Activated naive CD4-positive, alpha-beta T cell (primary cell): ENCODE measurements at places on chromosomes 1 and 21.

DNA sequence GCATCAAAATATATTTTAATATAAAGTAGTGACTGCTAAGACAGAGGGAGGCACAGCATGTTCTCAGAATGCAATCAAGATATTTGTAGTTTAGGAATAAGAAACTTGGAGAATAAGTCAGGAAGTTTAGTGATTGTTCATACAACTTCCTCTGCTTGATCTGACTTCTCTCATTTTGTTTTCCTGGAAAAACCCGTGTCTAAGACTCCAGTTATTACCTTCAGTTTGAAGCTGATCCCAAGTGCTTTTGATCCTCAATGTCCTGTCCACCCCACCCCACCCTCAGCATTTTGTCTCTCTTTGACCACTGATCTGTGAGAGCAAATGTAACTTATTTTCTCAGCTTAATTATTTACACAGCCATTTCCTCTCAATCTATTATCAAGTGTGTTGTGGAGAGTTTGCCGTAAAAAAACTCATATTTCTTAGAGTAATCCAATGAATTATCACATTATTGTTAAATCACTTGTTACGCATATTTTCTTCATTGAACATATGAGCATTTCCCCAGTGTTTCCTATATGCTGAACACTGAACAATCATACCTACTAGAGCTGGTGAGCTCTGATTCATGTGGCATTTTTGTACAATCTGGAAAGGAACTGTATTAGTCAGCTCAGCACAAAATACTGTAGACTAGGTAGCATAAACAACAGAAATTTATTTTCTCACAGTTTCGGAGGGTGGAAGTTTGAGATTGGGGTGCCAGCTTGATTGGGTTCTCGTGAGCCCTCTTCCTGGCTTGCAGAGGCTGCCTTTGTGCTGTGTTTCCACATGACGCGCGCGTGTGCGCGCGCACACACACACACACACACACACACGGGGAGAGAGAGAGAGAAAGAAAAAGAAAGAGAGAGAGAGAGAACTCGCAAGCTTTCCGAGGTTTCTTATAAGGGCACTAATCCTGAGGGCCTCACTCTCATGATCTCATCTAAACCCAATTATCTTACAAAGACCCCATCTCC, 65.5 kb upstream of the DPYD start:
- DNase-seq, result no peak

DNA sequence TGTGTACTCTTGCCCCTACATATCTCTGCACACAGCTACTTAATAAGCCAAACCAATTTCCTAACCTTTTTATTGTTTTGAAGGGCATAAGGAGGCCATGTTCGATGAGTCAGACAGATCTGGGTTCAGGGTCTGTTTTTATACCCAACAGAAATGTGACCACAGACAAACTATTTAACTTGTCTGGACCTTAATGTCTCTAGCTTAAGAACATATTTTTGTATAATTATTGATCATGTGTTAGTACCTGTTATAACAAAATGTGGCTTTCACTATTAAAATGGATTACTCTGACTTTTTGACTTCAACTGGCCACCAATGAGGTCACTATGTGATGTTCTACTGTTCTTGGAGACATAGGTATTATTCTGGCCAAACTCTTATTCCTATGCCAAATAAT, 507.8 kb upstream of the USP24 start:
- no peak for DNase-seq

GRCh38 chr1:42504535-42505128, 41.5 kb downstream of the CCDC30 start:
- no peak for DNase-seq

DNA sequence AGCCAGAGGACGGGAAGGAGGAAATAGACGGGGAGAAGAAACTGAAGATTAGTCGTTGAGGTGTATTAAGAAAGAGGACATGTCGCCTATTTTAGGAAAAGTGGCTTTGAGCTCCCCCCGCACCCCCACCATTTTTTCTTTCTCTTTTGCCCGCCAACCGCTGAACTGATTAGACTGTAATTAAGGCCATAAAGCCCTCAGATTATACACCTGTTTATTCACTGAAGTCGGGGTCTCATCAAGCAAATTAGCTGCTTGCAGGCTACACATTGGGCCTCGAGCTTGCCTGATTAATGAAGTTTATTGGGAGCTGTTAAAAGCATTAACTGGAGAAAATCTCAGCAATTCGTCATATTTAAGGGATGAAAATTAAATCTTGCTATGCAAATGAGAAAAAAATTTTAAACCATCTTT, 119.4 kb upstream of the RRP15 start:
- DNase-seq, result no peak

DNA sequence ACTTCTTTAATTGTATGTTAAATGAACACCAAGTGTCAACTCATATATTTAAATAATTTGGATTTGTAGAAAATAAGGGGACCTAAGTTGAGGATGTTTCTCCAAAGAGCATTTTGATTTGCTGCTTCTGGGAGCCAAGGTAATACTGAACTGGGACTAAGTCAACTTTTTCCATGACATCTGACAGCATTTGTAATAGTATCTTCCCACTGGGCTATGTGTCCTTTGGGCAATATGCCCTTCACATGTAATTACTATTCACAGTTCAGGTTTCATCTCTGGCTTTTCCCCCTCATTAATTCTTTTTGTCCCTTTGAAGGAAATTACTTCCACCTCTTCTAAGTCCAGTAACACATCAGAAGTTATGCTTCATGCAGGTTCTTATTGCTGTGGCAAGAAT, 36.7 kb upstream of the HP1BP3 start:
- DNase-seq, result no peak

DNA sequence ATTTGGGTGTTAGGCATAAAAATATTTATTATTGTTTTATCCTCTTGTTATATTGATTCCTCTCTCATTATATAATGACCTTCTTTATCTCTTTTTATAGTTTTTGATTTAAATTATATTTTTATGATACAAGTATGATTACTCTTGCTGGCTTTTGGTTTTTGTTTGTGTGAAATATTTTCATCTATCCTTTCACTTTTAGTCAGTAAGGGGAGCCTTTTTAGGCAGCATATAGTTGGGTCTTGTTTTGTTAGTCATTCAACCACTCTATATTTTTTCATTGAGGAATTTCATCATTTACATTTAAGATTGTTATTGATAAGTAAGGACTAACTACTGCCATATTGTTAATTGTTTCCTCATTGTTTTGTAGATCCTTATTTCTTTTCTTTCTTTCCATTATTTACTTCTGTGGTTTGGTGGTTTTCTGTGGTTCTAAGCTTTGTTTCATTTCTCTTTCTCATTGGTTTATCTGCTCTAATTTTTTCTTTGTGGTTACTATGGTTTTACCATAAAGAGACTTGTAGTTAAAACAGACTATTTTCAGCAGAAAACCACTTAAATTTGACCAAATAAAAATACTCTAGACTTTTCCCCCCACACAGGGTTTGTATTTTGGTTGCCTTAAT, 593.1 kb downstream of the NUF2 start:
- DNase-seq, result no peak

DNA sequence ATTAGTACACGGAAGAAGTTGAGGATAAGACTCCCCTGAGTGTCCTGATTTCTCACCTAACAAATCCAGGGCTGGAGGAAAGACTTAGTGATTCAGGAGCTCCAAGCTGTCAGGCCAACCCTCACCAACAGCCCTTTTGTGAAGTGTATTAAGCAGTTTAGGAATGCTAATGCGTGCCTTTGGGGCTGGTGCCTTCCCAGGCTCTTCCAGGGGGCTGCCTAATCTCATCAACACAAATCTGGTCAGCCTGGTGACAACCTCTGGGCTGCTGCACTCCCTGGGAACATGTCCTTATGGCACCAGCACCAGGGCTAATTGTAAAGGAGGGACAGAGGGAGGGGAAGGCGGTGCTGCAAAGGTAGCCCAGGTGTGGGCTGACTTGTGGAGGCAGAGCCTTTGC, 15.5 kb downstream of the CSMD2 start:
- DNase-seq, result no peak

DNA sequence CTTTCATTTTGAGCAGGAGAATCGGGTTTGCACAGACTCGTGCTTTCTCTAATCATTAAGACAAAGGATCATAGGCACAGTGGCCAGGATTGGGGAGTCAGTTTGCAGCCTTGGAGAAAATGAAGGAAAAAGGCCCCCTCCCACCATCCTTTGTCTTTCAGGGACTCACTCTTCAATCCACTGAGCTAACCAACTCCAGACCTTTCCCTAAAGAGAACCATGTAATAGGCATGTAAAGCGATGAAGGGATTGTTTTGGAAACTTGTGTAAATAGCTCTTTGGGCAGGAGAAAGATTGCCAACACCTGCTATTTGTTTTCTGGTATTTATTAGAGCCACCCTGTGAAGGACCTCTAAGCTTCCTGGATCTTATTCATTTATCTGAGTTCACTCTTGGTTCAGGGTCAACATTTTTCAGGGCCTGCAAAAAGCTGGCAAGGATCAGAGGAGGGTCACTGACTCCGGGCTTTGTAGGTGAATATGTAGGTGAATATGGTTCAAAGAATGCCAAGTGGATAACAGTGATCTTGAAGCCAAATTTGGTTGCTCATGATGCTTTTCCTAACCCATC, 192.6 kb upstream of the FGGY start:
- DNase-seq, result no peak

DNA sequence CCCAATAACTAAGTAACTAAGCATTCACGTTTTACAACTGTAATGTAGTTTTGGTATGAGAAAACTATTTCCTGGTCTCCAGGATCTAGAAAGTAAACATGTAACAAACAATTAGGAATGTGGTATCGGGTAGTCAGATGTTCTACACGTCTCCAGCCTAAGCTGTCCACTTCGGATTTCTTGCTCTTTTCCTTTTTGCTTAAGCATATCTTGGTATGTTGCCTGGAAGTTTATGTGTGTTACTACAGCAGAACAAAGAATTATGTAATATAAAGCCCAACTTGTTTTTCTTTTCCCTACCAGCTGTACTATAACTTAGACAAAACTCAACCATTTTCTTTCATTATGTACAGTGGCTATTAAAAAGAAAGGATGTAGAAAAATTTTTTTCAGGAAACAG, 20.4 kb upstream of the WARS2 start:
- DNase-seq, result no peak

DNA sequence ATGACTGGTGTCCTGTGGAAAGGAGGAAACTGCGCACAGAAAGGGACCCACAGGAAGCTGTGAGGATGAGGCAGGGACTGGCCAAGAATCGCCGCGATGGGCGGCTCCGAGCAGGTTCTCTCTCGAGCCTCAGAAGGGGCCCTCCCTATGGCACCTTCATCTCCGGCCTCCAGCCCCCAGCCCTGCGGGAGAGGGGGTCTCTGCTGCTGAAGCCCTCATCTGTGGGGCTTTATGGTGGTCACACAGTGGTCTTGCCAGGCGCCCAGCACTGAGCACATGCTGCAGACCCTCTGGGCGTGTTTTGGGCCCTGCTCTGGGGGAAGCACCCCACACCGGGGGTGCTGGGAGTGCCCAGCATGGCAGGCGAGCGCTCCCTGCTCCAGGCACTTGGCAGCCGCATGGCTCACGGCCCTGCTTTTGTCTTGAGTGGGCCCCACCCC, 86.6 kb upstream of the ACTRT2 start:
- no peak for DNase-seq

- no peak for DNase-seq
Observed at GRCh38 chr1:232114985-232115384, 488.4 kb downstream of the DISC1 start.

GRCh38 chr21:46376231-46376628, 52.3 kb downstream of the PCNT start:
- no peak for DNase-seq

GRCh38 chr21:42537106-42537742, 23.6 kb downstream of the SLC37A1 start:
- no peak for DNase-seq

DNA sequence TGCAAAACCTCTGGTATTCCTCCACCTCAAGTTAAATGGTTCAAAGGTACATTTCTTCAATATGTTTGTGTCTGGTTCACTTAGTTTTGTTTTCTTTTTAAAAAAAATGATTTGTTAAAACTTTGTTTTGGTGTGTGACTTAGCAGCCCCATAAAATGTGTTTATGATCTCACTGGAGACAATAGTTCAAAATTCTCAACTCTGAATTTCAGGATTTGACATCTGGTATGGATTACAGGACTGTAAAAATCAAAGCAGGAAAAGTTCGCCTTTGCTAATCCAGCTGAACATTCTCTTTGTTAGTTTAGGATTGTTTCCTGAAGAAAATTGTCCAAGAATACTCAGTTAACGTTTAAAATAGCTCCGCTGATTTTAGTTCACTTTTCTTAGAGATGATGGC, 231.7 kb downstream of the HMCN1 start:
- no peak for DNase-seq

DNA sequence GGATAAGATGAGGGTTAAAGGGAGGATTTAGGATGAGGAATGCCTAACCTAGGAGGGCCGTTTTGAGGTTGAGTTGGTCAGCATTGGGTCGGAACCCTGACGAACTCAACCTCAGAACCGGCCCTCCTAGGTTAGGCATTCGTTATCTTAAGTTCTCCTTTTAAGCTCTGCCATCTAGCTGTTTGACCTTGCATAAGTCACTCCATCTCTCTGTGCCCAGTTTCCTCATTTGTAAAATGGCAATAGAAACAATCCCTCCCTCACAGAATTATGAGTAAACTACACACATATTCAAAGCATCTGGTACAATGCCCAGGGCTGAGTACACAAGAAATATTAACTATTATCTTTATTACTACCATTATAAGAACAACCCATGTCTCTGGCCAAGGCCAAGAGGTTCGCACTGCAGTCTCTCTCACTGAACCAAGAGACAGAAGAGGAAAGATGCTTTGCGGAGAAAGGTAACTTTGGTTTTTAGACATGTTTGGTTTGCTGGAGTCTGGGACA, 4.8 kb downstream of the ABCB10 start:
- no peak for DNase-seq

DNA sequence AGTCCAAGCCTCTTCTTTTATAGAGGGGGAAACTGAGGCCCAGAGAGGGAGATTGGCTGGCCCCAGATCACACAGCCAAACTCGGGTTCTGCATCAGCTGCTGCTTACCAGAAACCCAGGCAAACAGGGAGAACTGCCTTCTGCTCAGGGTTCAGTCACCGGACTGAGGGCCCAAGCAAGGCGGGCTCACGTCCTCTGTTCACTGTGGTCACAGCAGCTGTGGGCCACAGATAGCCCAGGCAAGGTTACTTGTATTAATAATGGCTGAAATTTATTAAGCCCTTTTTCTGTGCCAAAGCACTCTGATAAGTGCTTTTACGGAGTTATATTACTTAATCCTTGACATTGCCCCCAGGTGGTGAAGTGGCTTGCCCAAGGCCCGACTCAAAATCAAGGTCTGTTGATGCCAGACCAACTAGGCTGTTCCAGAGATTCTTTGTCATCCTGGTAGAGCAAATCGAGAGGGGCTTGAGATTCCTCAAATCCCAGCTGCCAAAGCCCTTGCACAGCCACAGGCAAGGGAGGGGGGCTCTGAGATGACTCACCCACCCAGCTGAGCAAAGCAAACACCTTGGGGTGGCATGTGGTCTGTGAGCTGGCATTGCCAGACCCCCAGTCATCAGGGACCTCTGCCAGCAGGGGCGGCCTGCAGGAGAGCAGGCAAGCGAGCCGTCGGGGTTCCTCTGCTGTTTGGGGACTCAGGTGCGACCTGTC, 36.5 kb downstream of the EPHB2 start:
- DNase-seq, result no peak

GRCh38 chr1:47608296-47608875, 170.5 kb downstream of the FOXD2 start:
- DNase-seq, result no peak
